ENCODE measurements at places on chromosomes 16 and 17.

- DNase-seq, result no peak
Measured at GRCh38 chr17:78337244-78338109, 22.4 kb downstream of the SOCS3 start.

DNA sequence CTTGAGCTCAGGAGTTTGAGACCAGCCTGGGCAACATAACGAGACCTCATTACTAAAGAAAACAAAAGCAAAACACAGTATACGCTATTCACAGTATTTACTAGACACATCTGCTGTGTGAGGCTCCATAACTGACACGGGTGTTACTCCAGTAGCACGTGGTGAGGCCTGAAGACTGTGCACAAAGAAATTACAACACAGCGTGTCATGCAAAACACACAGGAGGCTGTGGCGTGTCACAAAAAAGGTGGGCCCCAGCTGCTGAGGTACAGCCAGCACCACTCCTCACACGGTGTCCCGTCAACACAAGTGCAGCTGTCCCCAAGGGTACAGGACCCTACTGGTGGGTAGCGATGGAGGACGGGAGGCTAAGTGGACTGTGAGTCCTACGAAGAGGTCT is 2.7 kb downstream of the CYBC1 start:
- no peak for DNase-seq

GRCh38 chr17:42135664-42136653 is 13.4 kb downstream of the HSPB9 start:
- DNase-seq, result no peak

DNA sequence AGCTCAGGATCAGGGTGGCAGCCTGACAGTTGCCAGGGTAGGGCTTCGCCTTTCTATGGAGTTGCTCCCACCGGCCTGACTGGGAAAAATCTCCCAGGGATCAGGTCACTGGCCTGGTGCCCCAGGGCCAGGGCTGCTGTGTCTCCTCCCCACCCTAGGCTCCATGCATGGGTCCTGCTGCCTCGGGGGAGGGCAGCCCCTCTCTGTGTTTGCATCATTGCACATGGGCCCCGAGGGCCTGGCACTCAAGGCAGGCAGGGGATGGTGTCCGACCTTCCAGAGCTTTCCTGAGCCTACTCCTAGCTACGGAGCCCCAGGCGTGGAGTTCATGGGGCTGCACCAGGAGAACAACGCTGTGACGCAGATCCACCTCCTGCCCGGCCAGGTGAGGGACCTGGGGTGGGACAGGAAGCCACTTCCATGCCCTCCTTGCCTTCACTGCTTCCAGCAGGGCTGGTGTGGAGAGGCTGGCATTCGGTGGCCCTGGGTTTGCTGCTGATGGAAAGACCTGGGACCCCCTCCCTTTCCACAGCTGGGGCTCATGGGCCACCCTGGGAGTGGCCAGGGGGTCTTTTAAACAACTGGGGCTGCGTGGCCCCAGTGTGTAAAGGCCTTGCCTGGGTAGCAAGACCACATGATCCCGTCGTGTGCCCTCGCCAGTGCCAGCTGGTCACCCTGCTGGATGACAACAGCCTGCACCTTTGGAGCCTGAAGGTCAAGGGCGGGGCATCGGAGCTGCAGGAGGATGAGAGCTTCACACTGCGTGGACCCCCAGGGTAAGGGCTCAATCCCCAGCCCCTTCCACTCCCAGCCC is 29.5 kb upstream of the MYO15B start:
- DNase-seq, result no peak

DNA sequence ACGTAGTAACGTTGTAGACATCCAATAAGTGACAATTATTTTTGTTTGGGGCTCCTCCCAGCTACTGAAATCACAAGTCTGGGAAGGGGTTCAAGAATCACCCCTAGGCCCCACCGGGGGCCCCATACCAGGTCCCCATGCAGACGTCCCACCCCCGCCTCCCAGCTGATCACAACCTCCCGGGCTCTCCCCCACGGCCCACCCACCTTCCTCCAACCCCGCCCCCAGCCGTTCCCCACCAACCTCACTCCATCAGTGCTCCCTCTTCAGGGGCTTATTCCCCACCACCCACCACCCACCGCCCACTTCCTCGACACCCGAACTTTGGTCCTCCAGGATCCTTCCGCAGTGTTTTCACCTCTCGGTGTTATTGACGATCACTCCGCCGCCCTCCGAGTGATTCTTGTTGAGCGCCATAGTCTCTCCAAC is 240 bp downstream of the WBP2 start:
- DNase-seq, result no peak

DNA sequence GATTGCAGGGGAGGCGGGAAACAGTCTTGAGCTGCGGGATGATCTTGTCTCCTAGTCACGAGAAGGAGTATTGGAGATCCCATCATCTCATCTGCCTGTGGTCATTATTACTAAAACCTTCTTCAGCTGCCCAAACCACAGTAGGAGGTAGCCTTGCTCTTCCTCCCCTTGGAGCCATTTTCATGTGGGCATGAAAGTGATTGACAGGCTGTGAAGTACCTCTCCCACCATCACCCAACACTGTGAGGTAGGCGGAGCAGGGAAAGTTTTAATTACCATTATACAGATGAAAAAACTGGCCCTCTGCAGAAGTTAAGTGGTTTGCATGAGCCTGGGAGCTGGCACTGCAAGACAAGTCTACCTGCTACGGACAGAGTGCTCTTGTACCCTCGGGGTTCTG is 237.3 kb downstream of the MSI2 start:
- DNase-seq, result no peak

DNA sequence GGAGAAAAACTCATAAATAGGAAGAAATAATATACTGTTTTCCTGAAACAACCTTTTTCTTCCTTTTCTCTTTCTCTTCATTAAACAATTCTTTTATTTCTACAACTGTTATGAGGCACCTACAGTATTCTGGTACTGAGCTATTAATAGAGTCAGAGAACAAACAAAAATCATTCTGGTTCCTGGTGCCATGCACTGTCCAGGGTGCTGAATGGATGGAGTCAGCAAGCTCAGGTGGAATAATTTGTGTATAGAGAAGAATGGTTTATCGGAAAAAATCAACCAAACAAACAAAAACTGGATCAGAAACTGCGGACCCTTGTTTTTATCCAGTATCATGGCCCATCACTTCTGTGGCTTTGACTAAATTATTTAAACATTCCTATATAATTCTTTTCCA is 430.3 kb upstream of the GOT2 start:
- no peak for DNase-seq

GRCh38 chr17:70739065-70739464 is 569.7 kb downstream of the KCNJ2 start:
- DNase-seq, result no peak

DNA sequence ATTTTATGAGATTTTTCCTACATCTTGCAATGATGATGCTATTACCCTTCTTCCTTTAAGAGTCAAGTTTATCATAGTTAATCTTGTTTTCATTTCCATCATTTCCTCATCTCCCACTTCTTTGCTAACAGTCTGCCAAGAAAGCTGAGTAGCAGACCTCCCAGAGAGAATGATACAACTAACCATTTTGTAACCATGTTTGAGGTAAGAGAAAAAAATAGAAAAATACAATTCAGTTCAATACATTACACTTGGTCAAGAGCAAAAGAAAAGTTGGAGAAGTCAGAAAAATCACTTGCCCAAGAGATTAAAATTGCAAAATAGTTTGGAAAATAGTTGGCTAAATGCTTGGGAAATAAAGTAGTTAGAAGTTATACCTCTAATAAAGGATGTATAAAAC is 154.4 kb downstream of the ABCA8 start:
- no peak for DNase-seq

GRCh38 chr17:17315142-17315821 is 12.1 kb downstream of the NT5M start:
- DNase-seq, result no peak

DNA sequence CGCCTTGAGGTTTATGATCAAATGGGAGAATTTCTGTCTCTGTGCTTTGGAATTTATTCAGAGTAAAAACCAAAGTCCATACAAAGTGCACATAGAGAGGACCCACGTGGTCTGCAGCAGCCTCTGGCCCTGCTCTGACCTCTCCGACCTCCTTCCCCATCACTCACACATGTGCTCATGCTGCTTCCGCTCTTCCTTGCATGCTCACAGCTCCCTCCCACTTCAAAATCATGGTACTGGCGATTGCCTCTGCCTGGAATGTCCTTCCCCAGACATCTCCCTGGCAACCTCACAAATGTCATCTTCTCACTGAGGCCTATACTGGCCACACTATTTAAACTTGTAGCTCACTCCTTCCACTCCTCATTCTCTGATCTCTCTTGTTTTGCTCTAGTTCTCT is 418.0 kb downstream of the CA10 start:
- no peak for DNase-seq

DNA sequence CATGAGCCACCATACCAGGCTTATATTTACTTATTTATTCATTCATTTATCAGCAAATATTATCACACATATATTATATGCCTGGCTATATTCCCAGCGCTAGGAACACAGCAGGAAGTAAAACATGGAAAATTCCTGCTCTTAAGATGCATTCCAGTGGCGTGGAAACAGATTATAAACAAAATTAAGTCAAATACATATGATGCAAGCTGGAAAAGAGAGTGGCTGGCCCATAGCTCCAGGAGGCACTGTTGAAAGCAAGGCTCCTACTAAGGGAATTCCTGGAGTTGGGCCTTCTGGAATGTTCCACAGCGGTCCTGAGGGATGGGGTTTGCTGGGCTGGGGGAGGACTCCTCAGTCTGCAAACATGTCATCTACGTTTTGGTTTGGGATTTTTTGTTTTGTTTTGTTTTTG is 18.4 kb downstream of the ADCY9 start:
- DNase-seq, result no peak

GRCh38 chr17:74471341-74471740 is 4.9 kb downstream of the CD300A start:
- DNase-seq, result no peak

DNA sequence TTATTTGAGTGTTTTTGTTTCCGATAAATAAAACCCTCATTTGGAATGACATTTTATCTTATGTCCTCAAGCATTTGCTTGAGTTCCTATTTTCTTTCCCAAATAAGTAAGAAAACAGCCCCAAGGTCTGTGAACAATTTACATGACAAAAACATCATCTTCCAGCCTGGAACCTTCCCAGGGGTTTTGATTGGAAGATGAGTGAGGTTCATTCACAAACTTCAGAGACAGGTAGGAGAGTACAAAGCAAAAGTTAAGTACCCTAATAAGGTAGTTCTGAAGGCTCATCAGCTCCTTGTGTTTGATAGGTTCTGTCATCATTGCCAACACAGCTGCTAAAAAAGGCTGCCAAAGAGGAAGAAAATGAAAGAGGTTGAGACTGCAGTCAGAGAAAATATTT is 772.8 kb downstream of the CDH8 start:
- DNase-seq, result no peak

GRCh38 chr17:8701754-8702153 is 42.9 kb downstream of the CCDC42 start:
- no peak for DNase-seq

DNA sequence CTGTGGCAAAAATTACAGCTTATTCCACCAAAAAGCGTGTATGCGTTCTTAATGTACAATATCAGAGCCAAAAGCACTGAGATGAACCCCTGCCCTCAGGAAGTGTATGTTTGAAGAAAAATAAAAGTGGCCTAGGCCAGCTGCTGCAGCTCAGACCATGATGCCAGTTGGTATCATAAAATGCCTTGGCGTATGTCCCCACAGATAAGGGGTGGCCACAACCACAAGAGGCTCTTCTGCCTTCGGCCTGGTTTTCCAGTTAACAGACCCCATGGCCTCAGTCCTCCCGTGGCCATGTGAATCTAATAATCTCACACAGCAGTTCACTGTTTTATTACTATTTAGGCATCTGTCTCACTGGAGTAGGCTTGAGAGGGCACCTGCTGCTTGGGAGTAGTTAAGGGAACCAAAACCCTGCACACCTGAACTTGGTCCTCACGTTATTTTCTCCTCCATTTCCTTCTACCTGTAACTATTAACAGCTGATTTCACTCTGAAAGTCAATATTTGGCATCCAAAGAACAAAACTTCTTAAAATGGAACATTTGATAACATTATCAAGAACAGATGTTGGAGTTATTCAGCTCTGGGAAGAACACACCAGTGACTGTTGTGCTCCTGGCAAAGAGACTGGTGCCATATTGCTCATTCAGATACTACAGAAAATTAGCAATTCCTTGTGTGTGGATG is 34.8 kb upstream of the ERN1 start:
- no peak for DNase-seq

DNA sequence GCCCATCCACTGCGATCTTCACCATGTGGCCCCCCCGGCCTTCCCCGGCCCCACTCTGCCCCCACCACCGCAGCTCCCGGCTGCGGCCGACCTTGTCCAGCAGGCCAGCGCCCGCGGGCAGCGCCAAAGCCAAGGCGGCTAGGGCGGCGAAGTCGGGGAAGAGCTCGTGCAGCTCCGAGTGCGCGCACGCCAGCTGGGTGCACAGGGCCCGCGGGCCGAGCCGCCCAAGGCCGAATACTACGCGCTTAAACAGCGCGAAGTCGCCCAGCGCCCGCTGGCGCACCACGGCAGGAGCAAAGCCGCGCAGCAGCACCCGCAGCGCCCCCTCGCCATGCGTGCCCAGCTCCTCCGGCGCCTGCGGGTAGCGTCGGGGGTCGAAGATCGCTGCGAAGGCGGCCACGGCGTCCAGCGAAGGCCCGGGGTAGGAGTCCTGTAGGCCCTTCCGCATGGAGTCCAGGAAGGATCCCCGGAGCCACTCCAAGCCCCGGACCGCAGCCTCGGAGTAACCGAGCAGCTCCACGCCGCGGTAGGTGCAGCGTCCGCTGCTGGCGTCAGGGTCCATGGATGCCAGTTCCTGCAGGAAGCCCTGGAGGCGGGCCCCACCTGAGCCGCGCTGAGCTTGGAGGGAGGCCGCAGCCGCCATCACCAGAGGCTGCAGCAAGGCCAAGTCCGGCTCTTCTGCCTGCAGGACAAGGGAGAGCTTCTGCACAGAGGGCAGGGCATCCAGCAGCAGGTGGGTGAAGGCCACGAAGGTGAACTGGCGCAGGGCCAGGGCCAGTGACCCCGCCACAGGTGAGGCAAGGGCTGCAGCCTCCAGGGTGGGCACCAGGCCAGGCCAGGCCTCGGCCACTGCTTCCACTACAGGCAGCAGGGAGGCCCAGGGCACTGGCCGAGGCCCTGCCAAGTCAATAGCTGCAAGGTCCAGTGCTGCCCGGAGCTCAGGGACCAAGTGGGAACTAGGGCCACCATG is 10.3 kb downstream of the C17orf113 start:
- DNase-seq, result no peak

- DNase-seq, result no peak
Measured at GRCh38 chr16:89381788-89382187, 108.6 kb downstream of the ANKRD11 start.

- DNase-seq, result no peak
Measured at GRCh38 chr17:75704963-75705875, 16.0 kb upstream of the ITGB4 start.

DNA sequence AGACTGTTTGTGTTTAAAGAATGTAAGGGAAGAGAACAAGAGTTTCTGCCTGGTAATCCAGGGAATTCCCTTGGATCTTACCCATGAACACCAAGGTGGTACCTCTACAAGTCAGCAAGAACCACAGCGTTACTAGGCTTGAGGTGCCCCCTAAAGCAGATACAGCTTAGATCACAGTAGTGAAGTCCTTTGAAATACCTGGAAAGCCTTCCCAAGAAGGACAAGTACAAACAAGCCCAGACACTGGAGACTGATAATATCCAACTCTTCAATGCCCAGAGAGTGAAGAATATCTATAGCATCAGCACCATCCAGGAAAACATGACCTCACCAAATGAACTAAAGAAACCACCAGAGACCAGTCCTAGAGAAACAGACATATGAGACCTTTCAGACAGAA is 3.8 kb upstream of the APPBP2 start:
- no peak for DNase-seq

- no peak for DNase-seq
Measured at GRCh38 chr17:71432378-71433315, 688.2 kb upstream of the SOX9 start.
